ENCODE measurements at places on chromosomes 4 and X.

GRCh38 chrX:40570346-40571093 is 10.2 kb upstream of the ATP6AP2 start:
- DNase-seq: no peak

DNA sequence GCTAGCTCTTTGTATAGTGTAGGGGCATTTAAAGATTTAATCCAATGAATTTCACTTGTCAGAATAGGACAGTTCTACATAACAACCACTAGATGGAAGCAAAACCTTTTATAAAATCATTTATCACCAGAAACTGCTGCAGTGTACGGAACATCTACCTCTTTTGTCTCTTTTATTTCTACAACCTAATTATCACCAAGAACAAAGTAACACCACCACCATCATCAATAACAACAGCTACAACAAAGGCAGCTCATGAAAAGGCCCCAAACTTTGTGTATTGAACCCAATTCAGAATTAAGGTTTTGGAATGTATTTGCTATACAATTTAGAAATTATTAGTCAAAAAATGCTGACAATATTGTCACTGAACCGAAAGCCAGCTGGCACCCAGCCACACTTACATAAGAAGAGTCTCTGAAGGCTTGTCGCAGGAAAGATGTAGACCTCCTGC is 260.9 kb upstream of the RPS6KA3 start:
- DNase-seq: peak; percentile 45

GRCh38 chr4:24568425-24568824 is 15.9 kb downstream of the DHX15 start:
- DNase-seq: no peak

DNA sequence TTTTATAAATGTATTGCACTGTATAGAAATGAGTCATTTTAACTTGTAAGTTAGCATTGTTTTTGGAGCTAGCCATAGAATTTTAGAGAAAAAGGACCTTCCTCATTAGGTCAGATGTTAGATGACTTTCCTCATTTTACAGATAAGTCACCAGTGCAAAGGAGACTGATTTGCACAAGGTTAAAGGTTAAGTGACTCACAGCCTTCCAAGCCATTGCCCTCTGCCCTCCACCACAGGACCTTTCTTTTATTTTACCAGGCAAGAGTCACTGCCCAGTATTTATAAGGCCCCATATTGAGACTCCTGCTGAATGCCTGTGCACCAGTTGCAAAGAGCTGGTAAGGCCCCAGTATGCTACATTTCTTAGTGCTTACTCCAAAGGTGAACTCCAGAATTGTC is 4.2 kb upstream of the ABCG2 start:
- DNase-seq: no peak

DNA sequence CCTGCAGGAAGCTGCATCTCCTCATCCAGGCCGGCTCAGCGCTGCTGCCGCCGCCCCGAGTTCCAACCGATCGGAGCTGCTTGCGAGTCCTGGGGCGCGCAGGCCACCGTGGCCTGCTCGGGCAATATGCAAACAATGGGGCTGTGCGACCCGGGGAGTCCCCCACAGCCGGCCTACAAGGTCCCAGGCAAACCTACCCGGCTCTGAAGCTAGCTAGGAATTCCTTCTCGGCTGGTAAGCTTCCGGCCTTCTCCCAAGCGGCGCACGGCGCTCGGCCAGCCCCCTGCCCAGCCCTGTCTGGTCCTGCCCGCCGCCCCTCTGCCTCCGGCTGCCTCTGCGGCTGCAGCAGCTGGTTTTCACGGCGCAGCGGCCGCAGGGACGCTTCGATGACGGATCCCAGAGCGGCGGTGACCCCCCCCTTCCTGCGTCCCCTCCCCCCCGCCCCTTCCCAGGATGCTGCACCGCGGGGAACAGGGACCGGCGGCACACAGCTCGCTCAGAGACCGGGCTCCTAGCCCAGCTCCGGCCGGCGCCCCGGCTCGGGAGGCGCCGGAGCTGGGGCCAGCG is 59.4 kb downstream of the TSC22D3 start:
- peak; percentile 34 for DNase-seq
